ENCODE measurements at places on chromosomes 1 and 21. TPM values are rescaled to one million over a fixed set of nuclear protein-coding genes. Genes with fewer than 3 reads are reported as not detected.

DNA sequence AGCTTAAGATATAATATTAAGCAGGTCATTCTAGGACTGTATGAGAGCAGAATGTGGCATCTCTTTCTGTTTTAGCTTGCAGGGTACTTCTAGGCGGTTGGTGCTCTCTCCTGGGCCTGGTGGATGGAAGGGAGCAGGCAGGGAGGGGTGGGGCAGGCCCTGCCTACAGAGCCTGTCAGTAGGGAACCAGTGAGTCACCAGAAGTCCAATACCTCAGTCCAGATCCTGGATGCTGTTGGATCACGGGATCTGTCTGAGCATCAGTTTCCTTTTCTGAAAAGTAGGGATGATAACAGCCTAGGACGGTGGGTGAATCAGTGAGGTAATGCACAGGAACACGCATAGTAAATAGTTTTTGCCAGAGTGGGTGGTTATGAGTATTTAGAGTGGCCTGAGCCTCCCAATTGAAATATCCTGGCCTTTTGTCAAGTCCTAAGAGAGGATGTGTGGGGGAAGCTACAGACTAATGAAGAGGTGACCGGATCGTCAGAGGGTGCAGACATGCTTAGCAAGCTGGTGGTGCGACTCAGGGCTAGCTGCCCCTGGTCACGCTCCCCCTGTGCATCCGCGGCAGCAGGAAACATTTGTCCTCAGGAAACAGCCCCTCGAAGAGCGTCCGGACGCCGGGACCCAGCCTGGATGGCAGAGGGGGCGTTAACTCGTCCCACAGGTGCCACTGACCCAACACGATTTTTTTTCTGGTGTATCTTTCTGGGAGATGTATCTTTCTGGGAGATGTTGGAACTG, 23.9 kb downstream of the NAV1 start:
- ATAC-seq: peak; percentile 5

GRCh38 chr1:64940025-64940424, 26.3 kb downstream of the JAK1 start:
- no peak for ATAC-seq

DNA sequence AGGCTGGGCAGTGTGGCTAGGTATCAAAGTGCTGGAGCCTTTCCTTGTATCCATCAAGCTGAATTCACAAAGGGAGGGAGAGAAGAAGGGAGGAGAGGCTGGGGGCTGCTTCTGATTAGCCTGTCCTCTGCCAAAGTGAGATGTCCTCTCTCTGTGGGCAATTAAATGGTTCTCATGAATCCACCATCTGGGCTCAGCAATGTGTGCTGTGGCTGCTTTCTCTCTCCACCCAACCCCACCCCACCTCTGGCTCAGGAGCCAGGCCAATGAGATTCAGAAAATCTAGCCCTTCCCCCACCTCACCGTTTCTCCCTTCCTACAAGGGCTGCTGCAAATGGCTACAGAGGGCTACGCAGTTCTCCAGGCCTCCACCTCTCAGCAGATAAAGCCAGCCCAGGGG, 154.6 kb downstream of the TENT5C start:
- peak; percentile 33 for ATAC-seq

DNA sequence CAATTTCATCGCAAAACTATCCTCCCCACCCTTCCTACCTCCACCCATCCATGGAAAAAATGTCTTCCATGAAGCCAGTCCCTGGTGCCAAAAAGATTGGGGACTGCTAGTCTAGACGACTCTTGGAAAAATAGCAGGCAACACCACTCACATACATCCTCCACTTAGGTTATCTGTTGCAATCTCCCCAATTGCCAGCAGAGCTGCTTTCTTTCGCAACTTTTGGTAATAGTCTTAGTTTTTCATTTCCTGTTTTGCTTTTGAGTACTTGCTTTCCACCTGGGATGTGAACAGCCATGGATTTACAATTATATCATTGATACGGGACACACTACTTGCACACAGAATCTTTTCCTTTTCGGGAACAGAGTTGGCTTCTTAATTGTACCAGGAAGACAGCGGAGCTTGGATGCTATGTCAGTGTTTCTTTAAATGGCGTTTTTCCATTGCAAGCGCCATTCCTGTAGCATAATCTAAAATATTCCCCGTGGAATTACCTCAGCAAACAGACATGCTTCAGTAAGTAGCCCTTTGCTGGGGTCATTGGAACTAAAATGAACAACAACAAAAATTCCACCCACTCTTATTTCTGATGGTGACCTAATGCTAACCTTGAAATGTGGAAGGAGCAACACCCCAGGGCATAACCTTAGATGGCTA, 183.3 kb upstream of the ADGRL2 start:
- ATAC-seq: no peak

DNA sequence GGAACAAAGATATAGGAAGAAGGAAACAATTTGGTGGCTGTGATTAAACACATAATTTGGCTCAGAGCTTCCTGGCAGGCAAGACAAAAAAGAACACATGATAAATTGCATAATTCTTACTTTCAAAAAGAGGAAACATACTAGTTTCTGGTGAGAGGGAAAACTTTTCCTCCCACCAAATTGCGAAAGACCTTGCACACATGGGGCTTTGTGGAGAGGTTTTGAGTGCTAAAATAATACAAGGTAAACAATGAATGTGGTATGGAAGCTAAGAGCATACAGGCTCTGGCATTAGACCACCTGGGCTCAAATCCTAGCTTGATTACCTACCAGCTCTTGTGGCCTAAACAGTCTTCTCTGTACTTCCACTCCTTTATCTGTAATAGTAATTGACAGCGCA, 140.2 kb upstream of the HOOK1 start:
- ATAC-seq: no peak

DNA sequence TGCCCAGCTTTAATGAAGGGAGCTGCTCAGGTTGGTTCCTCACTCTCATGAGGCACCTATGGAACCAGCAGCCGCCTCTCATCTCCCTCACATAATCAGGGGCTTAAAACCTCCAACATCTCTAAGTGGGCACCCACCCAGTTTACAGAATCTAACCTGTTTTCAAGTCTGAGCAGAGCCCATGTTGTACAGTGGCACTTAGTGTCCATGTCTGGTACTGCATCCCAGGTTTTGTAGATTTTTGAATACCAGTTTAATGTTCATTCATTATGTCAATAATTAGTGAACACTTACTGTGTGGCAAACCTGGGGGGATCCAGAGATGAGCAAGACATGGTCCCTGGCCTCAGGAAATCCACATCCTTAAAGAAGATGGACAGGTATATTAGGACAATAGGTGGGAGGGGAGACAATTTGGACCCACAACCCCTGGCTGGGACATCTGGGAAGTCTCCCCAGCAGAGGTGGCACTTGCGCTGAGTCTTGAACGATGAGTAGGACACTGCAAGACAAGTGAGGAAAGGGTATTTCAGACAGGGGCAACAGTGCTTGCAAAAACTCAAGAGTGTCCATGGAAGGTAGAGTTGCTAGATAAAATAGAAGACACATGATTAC, 83.3 kb downstream of the LACTBL1 start:
- ATAC-seq: peak; percentile 72

DNA sequence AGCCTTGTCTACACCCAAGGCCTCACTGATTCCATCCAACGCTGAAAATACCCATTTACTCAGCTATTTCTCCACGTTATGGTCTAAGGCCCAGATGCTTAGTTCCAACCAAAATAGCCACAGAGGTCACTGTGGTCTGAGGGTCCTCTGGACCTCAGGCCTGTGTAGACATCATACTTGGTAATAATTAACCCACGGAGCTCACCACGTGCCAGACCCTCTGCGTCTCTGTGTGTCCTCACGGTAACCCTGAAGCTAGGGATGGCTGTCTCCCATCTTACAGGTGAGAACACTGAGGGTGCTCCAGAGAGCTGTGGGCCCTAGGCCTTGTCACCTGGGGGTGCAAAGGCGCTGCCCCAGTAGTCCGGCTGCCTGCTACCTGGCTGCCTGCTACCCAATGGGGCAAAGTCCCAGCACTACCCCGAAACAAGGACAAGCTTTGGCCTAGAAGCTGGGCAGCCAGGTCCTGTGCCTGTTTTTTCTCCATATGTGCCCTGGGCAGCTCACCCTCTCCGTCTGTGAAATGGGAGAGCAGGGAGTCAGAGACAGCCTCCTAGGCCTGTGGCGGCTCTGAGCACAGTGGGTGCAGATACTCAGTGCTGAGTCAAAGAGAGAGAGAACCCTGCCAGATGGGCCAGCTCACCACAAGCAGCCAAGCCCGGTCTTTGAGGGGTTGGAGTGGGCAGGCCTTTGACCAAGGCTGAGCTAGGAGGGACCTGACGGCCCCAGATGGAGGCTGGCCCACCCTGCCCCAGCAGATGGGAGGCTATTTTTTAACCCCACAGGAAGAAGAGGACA, 17.0 kb upstream of the RUNX3 start:
- ATAC-seq: no peak

DNA sequence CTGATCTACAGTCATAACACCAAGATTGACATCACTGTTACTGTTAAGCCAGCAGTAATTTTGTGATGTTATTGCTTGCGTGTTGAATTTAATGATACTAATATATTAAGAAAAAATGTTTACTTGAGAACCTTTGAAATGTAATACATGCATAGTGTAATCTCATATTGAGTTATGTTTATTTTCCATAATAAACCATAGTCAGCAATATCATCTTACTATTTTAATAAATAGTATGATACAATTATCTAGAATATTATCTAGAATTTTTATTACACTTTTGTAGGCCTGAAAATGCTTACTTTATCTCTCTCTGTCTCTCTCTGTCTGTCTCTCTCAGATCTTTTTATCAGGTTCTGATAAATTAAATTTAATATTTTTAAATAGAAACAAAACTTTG, 843.1 kb downstream of the KCNT2 start:
- no peak for ATAC-seq

DNA sequence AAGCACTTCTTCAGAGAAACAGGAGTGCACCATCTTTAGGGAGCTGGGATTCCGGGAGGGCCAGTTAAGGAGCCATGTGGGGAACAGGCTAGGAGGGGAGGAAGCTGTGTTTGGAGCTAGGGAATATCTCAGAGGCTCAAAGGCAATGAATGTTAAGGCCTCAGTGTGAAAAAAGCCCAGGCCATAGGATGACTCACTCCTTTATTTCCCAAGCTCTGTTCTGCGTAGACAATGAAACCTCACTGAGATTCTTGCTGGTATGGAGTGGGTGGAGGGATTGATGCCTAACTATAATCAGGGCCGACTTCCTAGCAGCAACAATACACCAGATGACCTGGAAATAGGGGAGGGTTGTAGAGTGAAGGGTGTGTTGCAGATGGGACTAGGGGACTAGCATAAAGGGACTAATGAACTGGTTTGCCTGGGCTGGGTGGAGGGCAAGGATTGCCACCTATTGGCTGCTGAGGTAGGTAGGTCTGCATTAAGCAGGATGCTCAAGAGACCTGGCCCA, 2.1 kb downstream of the GNAT2 start:
- peak; percentile 30 for ATAC-seq

- ATAC-seq: no peak
Observed at GRCh38 chr1:207808322-207808705, 56.5 kb downstream of the CD46 start.

The MIB2 gene
- 41.8 TPM for total RNA-seq

The RNU1-2 gene
- total RNA-seq: 29,831 TPM

The ASAP3 gene
- 40.6 TPM for total RNA-seq

The KCNA2 gene
- total RNA-seq: 3.9 TPM

The ADORA1 gene
- total RNA-seq: 10.6 TPM

The CDK18 gene
- total RNA-seq: 1.4 TPM

The RAP1GAP gene
- total RNA-seq: 22.8 TPM
